ENCODE measurements at places on chromosomes 6 and 20. TPM values are rescaled to one million over a fixed set of nuclear protein-coding genes. Genes with fewer than 3 reads are reported as not detected.

DNA sequence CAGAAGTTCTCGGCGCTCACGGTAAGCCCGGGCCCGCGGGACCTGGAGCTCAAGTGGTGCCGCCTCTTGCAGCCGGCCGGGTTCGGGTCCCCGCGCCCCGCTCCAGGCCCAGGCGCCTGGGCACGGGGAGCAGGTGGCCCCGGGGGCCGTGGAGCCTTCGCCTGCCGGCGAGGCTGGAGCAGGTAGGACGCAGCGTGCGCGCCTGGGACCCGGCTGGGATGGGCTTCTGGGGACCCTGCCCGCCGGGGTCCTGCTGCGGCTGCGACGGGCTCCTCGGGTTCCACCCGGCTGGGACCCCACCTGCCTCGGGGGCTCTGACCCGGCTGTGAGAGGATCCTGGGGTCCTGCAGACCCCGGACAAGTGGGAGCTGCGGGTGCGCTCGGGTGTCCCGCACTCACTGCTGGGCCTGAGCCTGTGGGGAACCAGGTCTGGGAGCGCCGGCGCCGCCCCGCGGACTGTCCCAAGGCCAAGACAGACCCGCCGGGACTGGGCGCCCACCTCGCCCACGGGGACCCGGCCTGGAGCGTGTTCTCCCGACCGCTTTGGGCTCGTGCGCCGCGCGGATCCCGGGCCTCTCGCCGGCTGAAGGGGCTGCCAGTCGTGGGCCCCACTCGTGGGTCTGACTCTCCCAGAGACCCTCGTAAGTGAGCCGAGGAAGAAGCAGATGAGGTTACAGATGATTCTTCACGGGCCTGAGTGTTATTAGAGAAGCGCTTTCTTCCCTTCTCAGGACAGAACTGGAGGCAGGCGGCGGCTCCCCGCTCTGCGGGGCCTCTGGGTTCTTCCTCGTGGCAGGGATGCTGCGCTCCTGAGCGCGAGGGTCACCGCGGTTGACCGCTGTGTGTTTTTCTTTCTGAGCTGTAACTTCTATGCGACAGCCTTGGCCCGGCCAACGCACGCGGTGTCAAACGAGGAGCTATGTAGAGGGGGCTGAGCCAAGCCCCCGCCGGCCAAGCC, 729 bp downstream of the SMOC2 start:
- no peak for DNase-seq

GRCh38 chr20:34407962-34408474, 44.9 kb downstream of the ITCH start:
- DNase-seq: no peak

DNA sequence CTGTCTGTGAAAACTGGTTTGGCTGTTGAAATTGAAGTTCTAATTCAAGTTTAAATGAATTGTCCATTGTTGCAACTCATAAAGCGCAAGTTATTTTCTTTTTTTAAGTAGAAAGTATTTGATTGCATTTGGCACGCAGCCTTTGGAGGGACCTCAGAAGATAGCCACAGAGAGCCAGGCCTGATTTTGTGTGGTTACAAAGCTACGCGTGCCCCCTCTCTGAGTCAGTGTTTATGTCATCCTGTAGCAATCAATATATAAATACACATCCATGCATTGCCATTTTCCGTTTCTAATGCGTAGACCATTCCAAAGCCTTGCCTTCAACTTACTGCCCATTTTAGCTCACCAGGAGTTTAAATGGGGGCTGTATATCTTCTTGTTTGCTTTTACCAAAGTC, 173.2 kb downstream of the TMEM242 start:
- no peak for DNase-seq

The CALHM4 gene
- not detected for total RNA-seq

- DNase-seq: no peak
Measured at GRCh38 chr6:149174962-149175361, 142.6 kb upstream of the TAB2 start.

The ADNP gene
- 27.3 TPM for total RNA-seq

- DNase-seq: no peak
Measured at GRCh38 chr6:215335-216034, 76.8 kb upstream of the DUSP22 start.

GRCh38 chr6:3163248-3163594, 5.9 kb upstream of the TUBB2A start:
- no peak for DNase-seq

The MACROD2 gene
- 3.6 TPM for total RNA-seq

DNA sequence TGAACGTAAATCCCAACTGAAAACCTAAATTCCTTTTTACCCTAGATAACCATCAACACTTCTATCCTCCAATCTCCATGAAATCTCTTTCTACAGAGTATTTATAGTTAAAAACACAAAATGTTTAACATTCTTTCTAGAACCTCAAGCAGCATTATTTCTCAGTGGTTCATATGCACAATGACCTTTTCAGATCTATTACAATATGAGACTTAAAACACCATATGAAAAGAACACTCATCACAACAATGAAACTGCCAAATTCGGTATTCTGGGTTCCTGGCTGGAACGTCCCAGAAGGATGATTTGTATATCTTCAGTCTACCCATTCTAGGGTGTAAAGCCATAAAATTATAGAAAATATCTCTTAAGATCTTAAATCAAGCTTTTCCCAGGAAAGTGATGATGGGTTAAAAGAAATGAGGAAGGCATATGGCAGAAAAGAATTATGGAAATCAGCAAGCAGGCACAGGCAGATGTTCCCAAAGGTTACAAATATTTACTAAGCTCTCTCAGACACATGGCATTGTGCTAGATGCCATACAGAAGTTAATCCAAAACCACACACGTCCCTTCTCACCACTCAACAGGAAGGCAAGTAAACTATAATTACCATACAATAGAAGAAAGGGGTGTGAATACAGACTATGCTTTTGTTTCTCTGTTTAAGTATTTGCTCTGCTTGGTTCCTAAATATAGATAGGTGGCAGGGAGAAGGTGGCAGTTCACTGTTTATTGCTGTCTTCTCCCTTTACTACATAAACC, 118.0 kb downstream of the CHD6 start:
- no peak for DNase-seq

DNA sequence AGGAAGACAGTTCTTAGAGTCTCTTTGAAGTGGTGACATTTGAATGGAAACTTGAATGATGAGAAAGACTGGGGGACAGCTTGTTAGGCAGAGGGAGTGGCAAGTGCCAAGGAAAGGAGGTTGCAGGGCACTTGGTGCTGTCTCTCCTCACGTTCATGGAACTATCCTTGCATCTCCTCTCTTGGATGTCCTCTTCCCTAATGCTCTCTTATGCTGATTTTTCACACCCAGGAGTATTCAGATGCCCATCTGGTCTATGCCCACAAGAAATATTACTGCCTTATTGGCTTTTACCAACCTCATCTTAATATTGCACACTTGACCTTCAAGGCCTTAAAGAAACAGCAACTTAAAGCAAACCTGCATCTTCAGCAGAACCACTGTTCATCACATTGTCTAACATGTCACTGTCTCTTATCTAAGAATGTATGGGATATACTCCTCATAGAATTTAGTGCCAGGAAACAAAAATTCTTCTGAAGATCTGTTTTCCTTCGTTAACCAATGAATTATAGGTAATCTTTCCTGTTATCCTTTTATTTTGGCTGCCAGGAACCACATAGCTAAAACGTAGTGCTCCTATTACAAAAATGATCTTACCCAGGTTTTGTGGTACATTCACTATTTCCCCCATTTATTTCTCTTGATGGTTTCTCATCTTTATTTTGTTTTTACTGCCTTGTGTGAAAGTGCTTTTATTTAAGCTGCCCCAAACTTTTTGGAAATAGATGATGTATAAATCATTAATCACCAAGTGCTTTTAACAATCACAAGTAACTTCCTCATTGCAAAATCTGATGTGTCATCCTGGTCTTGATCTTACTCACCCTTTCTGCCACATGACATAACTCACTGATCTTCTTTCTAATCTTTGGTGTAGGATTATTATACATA, 12.8 kb downstream of the RGS17 start:
- no peak for DNase-seq

DNA sequence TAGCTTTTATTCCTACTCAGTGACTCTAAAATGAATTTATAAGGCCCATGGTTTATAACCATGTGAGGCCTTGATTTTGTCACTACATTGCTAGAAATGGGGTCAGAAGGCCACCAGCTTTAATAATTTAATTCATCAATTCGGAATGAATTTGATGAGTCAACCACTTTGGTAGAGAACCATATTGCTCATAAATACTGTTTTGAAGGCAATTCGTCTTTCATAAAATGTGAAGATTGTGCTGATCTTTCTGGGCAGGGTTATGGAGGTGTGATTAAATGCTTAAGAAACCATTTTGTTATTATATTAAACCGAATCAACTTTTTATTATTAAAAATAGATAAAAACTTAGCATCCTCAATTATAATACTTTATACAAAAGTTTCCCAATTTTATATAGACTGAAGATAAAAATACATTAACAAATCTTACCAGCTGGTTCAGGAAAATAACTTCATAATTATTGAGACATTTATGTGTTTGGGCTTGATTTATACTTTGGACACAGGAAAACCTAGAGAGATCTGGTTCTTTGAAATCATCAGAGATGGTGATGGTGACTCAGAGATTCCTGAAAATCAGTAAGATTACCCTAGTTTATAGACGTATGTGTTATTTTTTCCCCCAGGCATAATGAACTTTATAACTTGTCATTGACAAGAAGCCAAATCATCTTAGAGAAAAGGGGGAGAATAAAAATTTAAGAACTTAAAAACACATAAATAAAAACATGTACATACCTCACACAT, 10.6 kb downstream of the HCRTR2 start:
- no peak for DNase-seq

DNA sequence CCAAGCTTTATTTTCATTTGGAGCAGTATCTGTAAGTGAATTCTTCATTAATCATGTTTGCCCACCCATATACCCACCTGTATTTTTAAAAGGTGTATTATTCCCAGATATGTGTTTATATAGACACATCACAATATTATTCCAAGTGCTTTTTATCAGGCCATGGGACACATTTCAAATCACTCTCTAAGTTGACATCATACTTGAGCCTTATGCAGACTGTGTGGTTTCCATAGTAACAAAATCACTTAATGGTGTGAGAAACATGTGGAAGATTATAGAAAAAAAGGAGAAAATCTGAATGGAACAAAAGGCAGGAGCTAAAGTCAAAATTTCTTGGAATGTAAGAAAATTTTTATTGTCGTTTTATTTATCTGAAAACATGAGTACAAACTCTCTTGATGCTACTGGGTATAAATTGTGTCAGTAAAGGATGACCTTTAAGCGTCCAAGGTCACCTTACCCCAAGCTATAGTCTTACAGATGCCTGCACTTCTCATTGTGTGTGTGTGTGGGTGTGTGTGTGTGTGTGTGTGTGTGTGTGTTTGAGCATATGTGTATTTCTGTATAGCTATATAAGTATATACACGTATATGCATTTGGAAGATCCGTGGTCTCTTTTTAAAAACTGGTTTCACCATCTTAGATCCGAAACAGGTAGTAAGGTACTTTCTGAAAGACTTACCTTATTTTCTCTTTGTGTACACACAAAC, 79.8 kb upstream of the CCN6 start:
- no peak for DNase-seq

DNA sequence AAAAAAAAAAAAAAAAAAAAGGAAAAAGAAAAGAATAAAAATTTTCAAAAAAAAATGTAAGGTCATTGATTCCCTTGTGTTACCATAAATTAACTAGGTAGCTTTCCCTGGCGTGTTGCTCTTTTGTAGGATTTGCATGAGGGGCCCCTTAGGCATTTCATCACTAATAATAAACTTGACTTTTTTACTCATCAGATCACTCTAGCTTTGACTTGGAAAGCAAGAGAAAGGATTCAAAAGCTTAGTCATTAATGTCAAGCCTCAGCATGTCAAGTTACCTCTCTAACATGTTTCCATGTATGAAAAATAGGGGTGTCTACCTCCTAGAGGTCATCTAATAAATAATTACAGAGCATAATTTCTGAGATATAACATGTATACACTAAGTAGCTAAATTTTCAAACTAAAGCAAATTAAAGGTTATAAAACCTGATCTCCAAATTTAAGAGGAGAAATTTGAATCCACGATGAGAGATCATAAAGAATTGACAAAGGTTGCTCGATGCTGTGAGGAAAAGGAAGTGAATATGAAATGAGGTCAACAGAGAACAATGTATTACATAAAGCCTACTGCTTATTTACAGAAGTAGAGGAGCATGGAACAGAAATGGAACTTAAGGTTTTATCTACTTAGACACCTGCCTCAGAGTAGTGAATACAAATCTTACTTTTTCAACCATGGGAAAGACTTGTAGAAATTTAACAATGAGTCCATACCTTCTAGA, 86.8 kb downstream of the ARHGAP18 start:
- DNase-seq: no peak

GRCh38 chr6:46760925-46761324, 14.2 kb downstream of the ANKRD66 start:
- no peak for DNase-seq

- no peak for DNase-seq
Measured at GRCh38 chr6:150328744-150329405, 39.9 kb upstream of the IYD start.

GRCh38 chr6:160431226-160431625, 83.0 kb downstream of the SLC22A3 start:
- DNase-seq: peak; percentile 62

The FHL5 gene
- total RNA-seq: 5.3 TPM

GRCh38 chr6:42200035-42200434, 5.3 kb upstream of the GUCA1B start:
- no peak for DNase-seq

DNA sequence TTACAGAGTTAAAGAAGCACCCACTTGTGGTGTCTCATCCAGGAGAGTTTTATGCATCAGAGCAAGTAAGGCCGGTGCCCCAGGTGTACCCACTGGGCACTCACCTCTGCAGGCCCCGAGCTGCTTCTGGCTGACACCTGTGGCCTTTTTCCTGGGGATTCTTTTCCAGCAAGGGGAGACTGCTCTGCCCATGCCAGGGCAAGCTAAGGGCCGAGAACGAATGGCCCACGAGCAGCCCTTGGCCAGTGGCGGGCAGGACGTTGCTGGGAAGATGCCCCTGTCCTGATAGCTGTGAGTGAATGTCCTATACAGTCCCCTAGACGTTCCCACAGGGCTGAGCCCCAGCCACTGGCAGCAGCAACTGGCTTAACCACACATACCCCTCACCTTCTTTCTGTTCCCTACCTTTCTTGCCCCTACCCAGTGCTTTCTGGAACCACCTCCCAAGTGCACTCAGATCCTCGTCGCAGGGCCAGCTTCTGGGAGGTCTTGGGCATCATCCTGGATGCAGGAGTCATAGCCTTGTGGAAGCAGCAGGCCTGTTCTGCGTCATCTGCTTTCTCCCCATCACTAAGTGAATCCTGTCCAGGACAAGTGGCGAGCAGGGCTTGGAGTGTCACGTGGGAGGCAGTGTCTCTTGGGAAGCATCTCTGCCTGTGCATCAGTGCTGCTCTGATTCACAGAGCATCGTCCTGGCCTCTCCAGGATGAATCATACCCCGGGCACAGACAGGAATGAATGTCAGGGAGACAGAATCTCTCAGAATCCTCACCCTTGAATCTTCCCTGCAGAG, 32.5 kb downstream of the SYNDIG1 start:
- no peak for DNase-seq

DNA sequence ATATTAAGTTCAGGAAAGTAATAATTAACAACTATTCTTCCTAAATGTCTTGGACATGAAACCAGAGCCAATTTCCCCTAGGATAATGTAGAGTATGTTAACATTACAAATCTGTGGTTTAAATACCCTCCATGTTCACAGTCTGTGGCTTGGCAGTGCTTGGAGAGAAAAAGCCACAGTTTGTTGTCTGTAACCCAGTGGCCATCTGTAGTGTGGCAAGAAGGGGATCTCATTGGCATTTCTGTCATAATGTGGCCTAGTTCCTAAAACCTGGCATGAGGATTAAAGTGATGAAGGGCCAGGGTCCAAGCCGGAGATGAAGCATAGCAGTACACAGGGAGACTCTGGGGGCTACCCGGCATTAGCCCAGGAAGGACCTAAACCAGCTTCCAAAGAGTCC, 31.2 kb downstream of the SYNE1 start:
- no peak for DNase-seq
